ENCODE measurements at places on chromosomes 5 and 9.

GRCh38 chr5:179526978-179527377 is 23.4 kb upstream of the RUFY1 start:
- no peak for DNase-seq

GRCh38 chr9:71638627-71639026 is 129.7 kb downstream of the CEMIP2 start:
- no peak for DNase-seq

- no peak for DNase-seq
Observed at GRCh38 chr5:107542428-107542827, 128.3 kb downstream of the EFNA5 start.

GRCh38 chr5:172371684-172372083 is 82.6 kb downstream of the SH3PXD2B start:
- DNase-seq: no peak

DNA sequence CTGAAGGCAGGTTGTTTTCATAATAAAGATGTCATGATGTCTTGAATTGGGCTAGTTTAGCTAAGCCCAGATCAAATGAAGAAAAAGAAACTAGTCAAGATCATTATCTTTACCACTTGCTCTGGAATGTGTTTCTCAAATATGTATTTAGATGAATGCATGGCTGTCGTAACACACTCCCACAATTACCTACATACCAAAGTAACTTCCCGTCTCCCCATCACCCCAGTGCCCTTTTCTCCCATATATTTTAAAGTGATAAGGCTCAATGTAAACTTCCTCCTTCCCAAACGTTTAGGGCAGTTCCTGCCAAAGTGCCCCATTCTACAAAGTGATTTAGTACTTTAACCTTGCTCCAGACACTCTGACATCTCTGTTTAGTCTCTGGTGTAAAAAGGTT is 61.4 kb downstream of the SLC1A3 start:
- no peak for DNase-seq

GRCh38 chr5:132750471-132751230 is 3.4 kb downstream of the CCNI2 start:
- no peak for DNase-seq

DNA sequence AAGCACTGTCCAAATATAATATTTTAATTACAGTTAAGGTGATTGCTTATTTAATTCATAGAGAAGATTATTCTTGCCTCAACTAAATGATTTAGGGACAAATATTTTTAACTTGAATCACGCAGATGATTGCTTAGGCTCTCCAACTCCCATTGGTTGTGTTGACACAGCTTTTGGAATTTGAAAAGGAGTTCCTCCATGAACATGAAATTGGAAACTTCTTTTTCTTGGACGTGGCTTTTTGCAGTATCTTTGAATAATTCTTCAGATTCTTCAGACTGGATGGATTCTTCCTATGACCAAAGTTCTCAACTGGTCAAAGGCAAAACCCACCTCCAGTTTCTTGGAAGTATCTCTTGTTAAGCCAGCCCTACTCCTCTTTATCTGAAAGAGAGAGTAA is 456.4 kb upstream of the KLF4 start:
- no peak for DNase-seq

- DNase-seq: no peak
Observed at GRCh38 chr5:139394654-139395566, at the start of gene PROB1. Gene PROB1 (minus strand): TSS chr5:139395104. CDS start chr5:139395081, 23 bp downstream.

DNA sequence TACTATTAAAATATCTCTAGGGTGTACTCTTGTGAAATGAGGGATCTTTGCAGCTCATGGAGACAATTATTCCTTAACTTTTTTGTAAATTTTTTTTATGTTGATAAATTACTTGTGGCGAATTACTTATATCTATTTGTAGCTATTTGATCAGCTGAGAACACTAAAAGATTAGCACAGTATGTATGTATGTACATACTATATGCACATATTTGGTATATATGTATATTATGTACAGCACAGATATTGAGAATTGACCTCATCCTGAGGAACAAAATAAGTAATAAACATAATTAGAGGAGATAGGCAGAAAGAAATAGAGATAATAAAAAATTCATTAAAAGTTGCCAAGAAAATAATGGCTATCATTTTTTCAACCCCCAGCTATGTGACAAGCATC is 11.8 kb downstream of the CDKN2A start:
- DNase-seq: no peak

DNA sequence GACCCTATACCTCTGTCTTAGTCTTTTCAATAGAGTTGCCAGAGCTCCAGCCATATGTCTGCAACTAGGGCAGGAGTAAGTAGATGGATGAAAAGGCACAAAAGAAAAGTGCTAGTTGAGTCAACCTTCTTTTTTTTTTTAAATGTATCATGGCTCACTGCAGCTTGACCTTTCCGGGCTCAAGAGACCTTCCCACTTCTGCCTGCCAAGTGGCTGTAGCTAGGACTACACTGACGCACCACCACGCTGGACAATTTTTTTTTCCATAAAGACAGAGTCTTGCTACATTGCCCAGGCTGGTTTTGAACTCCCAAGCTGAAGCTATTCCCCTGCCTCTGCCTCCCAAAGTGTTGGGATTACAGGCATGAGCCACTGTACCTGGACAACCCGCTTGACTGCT is 27.3 kb downstream of the FOXE1 start:
- no peak for DNase-seq

DNA sequence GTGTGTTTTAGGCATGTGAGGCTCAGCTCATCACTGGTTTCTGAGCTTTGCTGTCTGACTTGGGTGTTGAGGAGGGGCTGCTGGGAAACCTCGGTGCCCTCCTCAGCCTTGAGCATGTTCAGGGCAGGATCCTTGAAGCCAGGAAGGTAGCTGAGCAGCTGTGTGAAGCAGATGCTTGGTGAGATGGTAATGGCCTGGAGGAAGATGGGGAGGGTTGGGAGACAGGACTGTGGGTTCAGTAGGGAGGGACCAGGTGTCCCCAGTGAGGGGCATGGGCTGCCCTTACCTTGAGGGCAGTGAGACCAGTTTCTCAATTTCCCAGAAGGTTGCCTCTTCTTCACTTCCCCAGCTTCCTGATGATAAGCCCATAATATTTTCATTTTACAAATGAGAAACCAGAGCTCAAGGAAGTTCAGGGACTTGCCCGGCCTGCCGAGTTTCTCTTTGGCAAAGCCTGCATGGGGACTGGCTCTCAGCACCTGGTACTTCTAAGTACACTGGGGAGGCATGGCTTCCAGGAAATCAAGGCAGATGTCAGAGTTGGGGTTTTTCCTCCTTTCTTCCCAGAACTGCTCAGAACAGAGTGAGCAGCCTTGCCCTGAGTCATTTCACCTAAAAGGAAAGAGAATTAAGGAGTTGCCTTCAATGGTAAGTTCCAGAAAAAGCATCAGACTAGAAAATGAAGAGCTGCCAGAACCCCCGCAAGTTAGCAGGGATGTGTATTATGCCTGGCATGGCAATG is 225.7 kb downstream of the MAST4 start:
- no peak for DNase-seq

DNA sequence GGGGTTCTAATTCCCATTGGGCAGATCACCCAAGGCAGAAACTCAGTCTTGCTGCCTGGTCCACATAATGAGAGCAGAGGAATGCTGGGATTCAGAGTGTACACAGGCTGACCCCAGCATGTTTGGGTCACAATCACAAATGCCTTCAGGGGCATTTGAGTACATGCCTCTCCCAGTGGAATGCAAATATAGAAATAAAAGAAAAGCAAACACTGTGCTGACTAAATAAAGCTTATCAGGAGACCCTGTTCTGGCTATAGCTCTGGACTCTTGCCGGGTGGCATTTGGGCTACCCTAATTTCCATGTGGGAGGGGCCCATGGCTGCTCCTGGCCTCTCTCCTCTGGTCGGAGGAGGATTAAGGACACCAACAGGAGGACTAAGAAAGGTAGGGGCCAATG is 121.4 kb downstream of the DOCK8 start:
- no peak for DNase-seq

- no peak for DNase-seq
Observed at GRCh38 chr5:154086641-154087040, 47.9 kb downstream of the MFAP3 start.

DNA sequence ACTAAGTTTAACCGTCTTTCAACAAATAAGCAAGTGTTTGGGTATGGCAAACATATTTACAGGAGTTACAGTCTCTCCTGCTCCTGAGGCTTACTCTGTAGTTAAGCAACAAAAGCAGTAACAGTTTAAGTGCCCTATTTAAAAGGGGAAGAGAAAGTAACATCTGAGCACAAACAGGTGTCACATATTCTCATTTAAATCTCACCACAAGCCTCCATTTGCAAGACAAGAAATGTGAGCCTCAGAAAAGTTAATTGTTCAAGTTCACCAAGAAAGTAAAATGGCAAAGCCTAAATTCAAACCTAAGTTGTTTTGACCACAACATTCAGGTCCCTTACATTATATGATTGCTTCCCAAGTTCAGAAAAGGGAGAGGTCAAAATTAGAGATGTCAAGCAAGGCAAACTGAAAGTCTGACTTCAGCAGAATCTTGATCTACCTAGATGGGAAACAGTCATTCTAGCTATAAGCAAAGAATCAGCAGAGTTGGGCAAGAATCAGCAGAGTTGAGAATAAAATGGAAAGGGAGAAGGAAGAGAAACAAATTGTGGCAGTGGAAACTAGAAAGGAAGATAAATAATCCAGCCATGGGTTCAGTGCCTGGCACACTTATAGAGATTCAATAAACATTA is 93.4 kb downstream of the STRBP start:
- no peak for DNase-seq

DNA sequence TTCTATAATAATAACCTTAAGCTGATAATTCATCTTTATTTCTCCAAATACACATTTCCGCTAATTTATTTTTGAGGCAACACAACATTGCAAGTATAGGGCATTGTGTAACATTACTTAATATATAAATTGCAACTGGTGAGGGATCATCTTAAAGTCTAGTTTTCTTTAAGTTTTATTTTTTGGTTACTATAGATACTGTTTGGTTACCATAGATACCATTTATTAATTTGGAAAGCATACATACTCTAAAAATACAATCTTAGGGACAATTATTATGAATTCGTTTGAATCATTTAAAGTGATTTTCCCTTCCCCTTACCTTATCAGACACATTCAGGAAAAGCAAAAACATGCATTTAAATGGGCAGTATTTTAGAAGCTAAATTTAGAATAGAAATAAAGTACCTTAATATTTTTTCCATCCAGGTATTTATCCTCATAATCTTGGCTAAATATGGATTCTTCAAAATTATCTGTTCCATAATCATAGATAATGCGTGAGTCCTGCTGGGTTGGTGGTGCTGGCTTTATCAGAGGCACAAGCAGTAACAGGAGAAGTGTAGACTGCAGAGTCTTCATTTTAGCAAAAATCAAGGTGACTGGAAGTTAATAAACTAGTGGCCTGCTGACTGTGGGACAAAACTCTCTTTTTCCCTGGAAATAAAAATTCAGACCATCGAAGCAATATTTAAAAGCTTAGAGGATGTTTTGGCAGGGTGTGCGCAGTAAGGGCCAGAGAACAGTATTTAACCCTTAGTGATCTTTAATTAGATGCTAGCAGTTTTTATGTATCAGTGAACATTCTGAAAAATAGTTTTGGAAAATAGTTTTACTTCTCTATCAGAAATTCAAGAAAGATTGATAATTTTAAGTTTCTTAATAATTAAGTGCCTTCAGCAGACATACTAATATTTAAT is 1.3 kb downstream of the OGN start:
- no peak for DNase-seq

- DNase-seq: no peak
Observed at GRCh38 chr5:179620703-179621350, 2.6 kb downstream of the HNRNPH1 start.

DNA sequence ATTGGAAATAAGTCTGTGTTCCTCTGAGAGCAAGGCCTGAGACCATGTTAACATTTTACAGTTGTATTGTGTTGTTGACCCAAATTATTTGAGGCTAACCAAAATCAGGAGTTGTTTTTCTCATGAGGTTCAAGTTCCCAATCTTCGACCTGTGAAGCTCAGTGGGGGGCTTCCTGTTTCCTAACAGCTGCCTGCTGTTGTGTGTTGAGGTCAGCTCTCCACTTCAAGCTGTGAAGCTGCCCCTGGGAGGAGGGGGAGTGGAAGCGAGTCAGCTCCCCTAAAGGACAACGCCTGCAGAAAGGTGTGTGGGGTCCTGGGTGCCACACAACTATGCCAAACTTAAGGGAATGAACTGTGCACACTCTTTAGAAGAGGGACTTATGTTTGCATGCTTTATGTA is 295.5 kb downstream of the IRX1 start:
- no peak for DNase-seq

DNA sequence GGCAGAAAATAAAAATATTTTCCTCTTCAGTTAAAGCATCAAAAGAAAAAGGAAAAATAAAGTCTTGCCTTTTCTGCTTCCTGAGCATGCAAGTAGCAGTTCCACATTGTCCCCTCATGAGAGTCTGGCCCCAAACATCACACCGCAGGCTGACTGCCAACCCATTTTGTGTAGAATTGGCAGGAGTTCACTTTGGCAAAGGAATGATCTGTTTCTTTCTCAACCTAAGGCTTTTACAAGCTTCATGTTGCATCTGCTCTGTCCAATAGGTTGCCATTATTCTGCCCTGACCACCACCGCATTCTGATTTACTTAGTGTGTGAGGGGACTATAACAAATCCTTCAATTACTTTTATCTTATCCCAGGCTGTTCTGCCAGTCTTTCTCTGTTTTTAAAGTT is 249.5 kb downstream of the ISL1 start:
- DNase-seq: no peak

DNA sequence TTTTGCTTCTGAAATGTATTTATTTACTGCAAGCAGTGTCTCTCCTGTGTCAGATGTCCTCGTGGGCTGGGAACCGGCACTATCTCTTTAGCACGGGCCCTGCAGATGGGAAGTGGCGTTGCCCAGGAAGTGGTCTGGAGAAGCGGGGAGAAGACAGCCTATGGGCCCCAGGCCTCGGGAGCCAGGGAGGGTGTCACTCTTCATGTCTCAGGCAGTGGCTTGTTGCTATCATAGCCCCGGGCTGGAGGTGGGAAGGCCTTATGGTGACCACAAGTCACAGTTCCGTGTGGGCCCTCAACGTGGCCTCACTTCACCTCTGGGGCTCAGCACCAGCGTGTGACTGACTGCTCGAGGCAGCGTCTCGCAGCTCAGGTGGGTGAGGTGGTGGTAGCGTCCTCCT is 41.4 kb downstream of the SYK start:
- no peak for DNase-seq
